Mammary epithelial cell (primary cell): ENCODE measurements at places on chromosomes 3 and 15. TPM values are rescaled to one million over a fixed set of nuclear protein-coding genes. Genes with fewer than 3 reads are reported as not detected.
A peak's percentile ranks its signal among the peaks of the same experiment; 100 is the strongest.

DNA sequence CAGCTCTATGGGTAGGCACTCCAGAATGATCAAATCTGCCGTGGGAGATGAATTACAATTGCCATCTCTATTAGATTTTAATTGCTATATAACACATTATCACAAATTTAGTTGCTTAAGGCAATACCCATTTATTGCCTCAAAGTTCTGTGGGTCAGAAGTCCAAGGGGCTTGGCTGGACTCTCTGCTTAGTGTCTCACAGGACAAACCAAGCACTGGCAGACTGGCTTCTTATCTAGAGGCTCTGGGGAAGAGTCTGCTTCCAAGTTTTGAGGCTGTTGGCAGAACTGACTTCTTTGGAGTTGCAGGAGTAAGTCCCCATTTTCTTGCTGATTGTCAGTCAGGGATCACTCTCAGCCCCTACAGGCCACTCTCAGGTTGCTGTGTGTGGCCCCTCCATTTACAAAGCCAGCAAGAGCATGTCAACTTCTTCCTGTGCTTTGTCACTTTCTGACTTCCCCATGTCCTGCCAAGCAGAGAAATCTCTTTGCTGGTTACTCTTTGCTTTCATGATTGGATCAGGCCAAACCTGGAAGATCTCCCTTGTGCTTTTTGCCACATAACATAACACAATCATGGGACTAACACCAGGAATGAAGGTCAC, 93.5 kb upstream of the PRICKLE2 start:
- no peak for DNase-seq

GRCh38 chr3:127690106-127690505, 17.4 kb downstream of the ABTB1 start:
- peak; percentile 49 for DNase-seq

Gene ITGA11
- 0.05 TPM in 1 of 2 replicates, not detected in the other for total RNA-seq

- no peak for DNase-seq
These were observed 4.7 kb downstream of the NUP210 start for GRCh38 chr3:13415236-13415986.

DNA sequence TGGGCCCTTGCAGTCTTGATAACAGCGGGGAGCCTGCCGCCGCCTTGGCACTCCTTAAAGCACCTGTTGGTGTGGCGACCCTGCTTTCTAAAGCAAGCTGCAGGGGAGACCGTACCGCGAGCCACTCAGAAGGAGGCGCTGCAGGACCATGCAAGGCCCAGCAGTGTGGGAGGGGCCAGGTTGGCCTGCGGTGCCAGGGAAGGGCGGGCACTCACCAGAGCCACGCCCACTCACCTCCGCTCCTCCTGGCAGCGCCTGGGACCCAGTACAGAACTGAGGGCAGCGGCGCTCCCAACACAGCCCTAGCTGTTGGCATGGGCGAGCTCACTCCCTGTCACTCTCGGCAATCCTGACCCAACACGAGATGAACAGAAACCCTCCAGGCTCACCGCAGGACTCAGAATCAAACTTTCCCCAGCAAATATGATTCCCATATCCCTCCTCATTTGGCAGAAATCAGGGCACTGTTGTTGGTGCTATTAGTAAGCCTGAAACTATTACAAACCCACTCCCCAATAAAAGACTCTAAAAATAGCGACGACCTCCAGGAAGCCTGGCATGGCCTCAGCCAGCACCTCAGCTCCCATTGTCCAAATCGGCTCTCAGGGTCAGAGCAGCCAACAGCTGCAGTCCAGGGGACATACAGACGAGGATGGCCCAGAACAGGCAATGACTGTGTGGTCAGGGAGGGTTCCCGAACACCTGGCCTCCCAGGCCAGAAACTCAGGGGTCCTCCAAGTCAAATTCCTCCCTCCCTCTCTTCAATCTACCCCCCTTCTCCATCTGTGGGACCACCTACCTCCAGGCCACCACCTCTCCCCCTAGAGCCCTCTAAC, 77.2 kb downstream of the TBC1D2B start:
- DNase-seq = peak; percentile 16

- no peak for DNase-seq
These were observed 11.2 kb upstream of the ATP13A3 start for GRCh38 chr3:194497799-194498575.

GRCh38 chr15:97755726-97756125, 204.8 kb upstream of the ARRDC4 start:
- DNase-seq = no peak

DNA sequence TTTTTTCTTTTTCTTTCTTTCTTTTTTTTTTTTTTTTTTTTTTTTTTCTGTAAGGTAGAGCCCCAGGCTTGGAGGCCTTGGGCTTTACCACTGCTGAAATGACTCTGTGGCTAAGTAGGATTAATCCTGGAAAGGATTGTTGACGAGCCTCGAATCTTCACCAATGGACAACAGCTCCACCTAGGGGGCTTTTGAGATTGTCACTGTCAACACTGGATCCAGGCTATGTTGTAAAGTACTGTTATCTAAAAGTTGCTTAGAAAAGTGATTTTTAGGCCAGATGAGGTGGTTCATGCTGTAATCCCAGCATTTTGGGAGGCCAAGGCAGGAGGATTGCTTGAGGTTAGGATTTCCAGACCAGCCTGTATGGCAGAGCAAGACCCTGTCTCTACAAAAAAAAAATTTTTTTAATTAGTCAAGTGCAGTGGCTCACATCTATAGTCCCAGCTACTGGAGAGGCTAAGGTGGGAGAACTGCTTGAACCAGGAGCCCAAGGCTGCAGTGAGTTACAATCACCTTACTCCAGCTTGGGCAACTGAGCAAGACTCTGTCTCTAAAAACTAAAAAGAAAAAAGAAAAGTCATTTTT, 41.6 kb downstream of the KLHL18 start:
- DNase-seq = peak; percentile 64

- peak; percentile 51 for DNase-seq
These were observed 246.1 kb downstream of the ADAMTS17 start for GRCh38 chr15:100095541-100096247.

- no peak for DNase-seq
These were observed 71.6 kb downstream of the SLMAP start for GRCh38 chr3:57827757-57828156.

- DNase-seq = no peak
These were observed 32.7 kb upstream of the ZBTB38 start for GRCh38 chr3:141335531-141336061.

- DNase-seq = peak; percentile 48
These were observed 278.5 kb downstream of the PLOD2 start for GRCh38 chr3:145882436-145882835.

- peak; percentile 28 for DNase-seq
These were observed 907 bp downstream of the PLXNA1 start for GRCh38 chr3:126983653-126984390.

Gene SLC30A4
- total RNA-seq = 6.0 and 6.8 TPM in 2 replicates

Gene CACNA2D3
- total RNA-seq = 0.17 TPM
